ENCODE measurements at places on chromosomes 6 and 20.

GRCh38 chr20:57089699-57090144 is 176.7 kb downstream of the BMP7 start:
- DNase-seq = peak; percentile 65

DNA sequence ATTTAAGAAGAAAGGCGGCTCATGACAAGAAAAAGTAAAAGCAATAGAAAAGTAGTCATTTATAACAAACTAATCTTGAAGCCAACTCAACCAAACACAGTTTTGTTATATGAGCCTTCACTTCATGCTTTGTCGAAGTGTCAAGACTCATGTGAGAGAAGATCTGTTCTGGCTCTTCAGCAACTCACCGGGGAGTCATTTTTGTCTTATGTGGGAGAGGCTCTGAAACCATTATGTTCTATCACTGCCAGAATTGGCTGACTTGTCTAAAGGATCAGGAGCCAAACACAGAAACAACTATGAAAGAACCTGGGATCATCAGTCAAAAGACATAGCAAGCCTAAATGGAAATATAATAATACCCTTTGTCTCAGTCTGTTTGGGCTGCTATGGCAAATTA is 105.2 kb downstream of the CDK19 start:
- no peak for DNase-seq

DNA sequence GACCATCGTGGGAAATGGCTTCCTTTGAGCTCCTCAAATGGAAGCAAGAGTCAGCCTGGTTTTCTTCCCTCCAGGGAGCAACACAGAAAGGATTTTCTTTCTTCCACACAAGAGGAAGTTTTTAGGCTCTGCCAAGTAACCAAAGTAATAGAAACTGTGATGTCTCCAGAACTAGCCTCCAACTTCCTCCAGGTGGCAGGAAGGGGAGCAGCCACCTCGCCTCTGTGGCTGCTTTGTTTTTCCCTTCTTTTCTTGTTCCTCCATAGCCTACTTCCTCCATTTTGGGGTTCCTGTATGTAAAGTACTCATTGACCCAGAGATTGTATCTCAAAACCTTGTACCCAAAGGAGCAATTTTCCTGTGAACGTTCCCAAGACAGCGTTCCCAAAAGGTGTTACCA is 32.7 kb upstream of the CCR6 start:
- DNase-seq = no peak

DNA sequence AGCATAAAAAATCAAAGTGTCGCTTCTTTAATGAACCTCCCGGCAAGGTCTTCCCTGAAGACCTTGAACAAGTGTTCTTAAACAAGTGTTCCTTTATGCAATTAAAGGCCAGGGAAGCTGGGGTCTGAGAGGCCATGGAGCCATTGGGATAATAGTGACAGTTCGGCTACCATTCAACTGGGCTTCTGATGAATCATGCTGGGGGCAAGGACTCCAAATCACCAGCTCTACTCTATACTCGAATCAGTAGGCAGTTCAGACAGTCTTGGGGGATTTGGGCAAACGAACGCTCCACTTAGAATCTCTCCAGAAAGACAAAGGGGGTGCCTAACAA is 34.7 kb upstream of the EZR start:
- no peak for DNase-seq

DNA sequence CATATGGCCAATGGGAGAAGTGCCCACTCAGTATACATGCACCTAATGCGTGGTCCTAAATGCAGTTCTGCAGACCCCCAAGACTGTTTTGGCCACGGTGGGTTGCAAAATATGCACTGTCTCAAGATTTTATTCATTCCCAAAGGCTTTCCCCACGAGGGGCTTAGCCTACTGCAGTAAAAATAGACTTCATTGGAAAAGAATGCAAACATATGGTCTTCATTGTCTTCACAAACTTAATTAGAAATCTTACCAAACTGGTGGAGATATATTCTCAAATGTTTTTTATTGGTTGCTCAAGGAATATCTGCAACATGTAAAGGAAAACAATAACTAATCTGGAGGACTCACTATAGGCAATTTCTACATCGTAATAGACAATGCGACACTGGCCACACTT is 31.6 kb upstream of the PRL start:
- DNase-seq = no peak

GRCh38 chr6:109237077-109237985 is 142.0 kb downstream of the CEP57L1 start:
- DNase-seq = no peak

GRCh38 chr6:31776485-31776988 is 591 bp downstream of the VWA7 start:
- DNase-seq = no peak

- peak; percentile 80 for DNase-seq
These were observed 21.9 kb downstream of the SGK1 start for GRCh38 chr6:134295953-134296553.

- no peak for DNase-seq
These were observed 73.0 kb downstream of the TIAM2 start for GRCh38 chr6:155067956-155068615.

- no peak for DNase-seq
These were observed 734 bp downstream of the TPBG start for GRCh38 chr6:82364087-82365015.

GRCh38 chr6:136102991-136103688 is 147.0 kb downstream of the MTFR2 start:
- no peak for DNase-seq

GRCh38 chr20:48855046-48855445 is 27.2 kb upstream of the PREX1 start:
- no peak for DNase-seq

- DNase-seq = no peak
These were observed 40.0 kb downstream of the NOL4L start for GRCh38 chr20:32544893-32545840.

DNA sequence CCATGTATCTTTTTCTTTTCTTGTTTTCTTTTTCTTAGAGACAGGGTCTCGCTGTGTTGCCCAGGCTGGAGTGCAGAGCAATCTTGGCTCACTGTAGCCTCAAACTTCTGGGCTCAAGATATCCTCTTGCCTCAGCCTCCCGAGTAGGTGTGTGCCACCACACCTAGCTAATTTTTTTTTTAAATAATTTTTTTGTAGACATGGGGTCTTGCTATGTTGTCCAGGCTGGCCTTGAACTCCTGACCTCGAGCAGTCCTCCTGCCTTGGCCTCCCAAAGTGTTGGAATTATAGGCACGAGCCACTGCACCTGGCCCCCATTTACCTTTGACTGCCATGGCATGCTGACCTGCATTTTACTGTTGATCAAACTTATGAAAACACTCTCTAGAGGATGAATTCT is 198.6 kb downstream of the SOX4 start:
- no peak for DNase-seq

- no peak for DNase-seq
These were observed 39.2 kb downstream of the DPPA5 start for GRCh38 chr6:73314577-73315492.

GRCh38 chr6:155985660-155986138 is 530.1 kb upstream of the NOX3 start:
- DNase-seq = no peak

GRCh38 chr6:91141346-91141745 is 554.5 kb upstream of the MAP3K7 start:
- DNase-seq = no peak

DNA sequence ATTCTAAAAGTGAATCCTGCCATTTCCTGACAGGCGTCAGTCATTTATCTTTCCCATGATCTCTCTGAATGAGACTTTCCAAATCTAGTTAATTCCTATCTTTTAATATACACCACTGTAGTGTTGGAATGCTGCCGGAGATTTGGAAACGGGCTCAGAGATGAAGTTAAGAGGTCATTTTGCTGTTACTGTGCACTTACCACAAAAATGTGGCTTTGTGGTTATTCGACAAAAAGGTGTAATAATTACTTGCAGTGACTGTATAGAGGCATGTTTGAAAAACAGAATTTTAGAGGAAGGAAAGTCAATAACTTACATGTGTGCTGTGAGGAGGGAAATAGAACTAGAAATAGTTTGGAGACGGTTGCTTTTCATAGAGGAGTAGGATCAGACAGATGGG is 460.2 kb upstream of the BTBD3 start:
- DNase-seq = no peak

- peak; percentile 65 for DNase-seq
These were observed 642.1 kb downstream of the EPHA7 start for GRCh38 chr6:92777146-92777740.

DNA sequence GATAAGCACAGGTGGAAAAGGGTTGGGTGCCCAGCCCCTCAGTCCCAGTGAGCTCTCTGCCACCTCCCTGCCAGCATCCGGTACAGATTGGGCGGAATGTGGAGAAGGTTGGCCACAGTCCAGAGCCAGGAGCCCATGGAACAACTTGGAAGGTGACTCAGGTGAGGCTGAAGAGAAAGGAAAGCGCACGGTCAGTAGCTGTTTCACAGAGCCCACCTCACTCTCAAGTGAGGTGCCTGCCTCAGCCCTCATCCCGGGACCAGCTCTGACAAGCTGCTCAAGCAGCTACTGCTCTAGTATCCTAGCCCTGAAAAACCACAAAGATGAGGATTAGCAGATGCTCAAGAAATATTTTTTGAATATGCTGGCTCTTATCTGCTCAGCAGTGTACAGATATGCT is 1.1 kb upstream of the MMP24OS start:
- DNase-seq = no peak

DNA sequence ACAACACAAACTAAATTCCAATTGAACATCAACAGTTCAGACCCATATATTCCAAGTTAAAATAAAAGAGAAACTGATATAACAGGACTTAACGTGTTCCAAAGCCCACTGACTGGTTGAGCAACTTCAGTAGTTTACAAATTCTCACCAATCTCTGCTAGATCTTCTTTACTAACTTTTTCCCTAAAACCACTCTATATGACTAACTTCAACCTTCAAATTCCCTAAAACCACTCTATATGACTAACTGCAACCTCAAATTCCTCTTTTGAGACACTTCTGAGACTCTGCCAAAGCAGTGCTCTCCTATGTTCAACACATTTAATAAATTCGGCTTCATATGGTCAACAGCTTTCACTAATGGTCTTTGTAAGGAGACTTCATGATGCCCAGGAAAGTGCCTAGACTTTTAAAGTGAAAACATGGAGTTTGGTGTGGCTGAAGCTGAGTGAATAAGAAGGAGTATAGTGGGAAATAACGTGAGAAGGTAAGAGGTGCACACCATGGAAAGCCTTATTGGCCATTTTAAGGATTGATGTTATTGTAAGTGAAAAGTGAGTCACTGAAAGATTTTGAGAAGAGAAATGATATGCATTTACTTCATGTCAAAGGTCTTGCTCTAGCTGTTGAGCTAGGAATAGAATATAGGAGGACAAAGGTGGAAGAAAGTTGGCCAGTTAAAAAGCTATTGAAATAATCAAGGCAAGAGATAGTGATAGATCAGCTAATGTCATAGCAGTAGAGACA is 134.0 kb upstream of the HCRTR2 start:
- DNase-seq = no peak

DNA sequence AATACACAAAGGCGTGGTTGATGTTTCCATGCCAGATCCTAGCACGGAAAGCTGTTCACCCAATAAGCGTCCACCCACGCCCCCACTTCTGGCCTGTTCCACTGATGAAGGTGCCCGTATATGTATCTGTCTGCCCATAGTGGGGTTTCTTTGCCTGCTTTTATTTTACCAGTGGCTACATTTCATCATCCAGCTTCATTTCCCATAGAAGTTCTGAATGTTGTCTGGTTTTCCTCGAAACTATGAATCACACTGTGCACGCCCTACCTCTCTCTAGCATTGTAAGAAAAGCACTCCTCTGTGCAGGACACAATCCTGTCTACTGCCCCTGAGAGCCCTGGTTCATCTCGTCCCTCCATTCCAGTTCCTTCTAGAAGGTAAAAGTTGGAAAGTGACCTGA is 8.8 kb upstream of the CD93 start:
- no peak for DNase-seq

- no peak for DNase-seq
These were observed 376.1 kb downstream of the UTRN start for GRCh38 chr6:144661116-144661806.

GRCh38 chr6:158688860-158689259 is 39.0 kb downstream of the SYTL3 start:
- no peak for DNase-seq

- DNase-seq = no peak
These were observed 198.2 kb upstream of the KCNG1 start for GRCh38 chr20:51221103-51221502.

- peak; percentile 32 for DNase-seq
These were observed 155.6 kb upstream of the SNX9 start for GRCh38 chr6:157667211-157668008.

GRCh38 chr20:19120569-19120968 is 91.9 kb upstream of the SLC24A3 start:
- no peak for DNase-seq

- DNase-seq = no peak
These were observed 246.7 kb downstream of the TTLL2 start for GRCh38 chr6:167571550-167571949.

- peak; percentile 62 for DNase-seq
These were observed 3.0 kb downstream of the FLRT3 start for GRCh38 chr20:14334306-14334930.

- no peak for DNase-seq
These were observed 16.5 kb upstream of the TGM3 start for GRCh38 chr20:2279253-2279779.

DNA sequence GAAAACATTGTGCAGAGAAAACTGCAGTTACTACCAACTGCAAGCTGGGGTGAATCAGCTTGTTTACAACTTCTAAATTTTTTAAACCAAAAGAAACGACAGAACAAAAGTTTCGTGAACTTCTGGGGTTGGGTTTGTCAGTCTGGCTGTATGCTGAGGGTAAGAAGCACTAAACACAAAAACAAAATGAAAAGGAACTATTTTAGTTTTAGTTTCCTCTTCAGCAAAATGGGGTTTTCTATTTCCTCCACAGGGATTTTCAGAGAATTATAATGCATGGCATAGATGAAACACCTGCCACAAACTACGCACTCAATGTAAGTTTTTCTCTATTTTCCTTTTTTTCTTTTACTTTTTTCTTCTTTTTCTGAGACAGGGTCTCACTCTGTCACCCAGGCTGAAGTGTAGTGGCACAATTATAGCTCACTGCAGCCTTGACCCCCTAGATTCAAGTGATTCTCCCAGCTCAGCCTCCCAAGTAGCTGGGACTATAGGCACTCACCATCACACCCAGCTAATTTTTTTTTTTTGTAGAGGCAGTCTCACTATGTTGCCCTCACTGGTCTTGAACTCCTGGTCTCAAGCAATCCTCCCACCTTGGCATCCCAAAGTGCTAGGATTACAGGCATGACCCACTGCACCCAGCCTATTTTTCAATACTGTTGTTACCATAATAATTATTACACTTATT is 40.6 kb downstream of the CGA start:
- peak; percentile 58 for DNase-seq

- DNase-seq = no peak
These were observed 71.0 kb downstream of the PREP start for GRCh38 chr6:105331927-105332326.
